ENCODE measurements at places on chromosomes 7 and 10.

DNA sequence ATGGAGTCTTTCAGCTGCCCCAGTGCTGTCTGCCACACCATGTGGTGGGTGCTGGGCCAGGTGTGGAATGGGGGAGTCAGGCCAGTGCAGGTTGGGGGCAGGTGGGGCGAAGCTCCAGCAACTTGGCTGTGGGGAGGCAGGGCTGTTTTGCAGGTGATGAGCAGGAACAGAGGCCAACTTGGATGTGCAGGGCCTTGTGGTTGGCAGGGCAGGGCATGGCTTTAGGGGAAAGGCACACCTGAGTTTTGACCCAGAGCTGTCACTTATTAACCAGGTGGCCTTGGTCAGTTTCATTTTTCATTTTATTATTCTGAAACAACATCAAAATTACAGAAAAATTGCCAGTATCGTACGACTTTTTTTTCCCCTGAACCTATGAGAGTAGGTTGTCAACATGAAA is 1.1 kb upstream of the SFTPA2 start:
- no peak for DNase-seq

GRCh38 chr7:14258441-14258840 is 269.0 kb upstream of the ETV1 start:
- no peak for DNase-seq

DNA sequence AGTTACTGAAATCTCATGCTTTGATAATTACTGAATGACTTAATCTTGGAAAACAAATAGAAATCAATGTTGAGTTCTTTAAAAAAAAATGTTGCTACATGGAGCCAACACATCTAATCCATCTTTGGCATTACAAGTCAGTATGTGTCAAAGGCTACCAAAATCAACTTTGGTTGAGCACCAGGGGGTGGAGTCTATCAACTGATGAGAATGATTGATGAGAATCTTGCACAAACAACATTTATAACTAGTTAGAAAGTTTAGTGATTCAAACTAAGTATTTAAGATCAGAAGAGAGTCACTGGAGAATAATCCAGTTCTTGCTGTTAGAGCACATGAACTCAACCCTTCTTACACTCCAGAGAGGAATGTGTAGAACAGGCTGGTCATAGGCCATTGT is 70.5 kb upstream of the LRRC17 start:
- DNase-seq, result no peak

GRCh38 chr10:123135415-123136141 is at the start of gene HMX3:
Gene HMX3 (plus strand): TSS chr10:123135970. CDS start chr10:123136051, 81 bp downstream.
- peak; percentile 78 for DNase-seq

DNA sequence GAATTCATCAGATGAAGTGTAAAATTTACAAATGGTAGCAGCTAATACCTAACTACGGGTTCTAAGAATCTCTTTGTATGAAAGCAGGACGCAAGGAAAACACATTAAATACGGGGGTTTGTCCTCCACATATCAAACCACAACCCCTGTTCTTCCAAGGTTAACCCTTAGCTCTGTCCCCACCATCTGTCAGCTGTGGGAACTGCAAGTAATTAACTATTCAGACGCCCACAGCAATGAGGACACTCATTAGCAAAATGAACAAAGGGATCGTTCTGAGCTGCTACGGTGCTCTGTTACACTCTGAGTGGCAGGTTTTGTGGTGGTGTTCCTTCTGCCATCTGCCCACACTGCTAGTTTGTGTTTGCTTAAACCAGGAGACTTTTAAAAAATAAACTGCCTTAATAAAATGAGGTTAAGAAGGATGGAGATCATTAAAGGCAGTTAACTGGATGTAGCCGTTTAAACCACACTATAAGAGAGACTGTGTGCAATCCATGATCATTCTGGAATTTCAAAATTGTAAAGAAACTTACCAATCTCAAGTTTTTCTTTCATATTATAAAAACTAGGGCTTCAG is 51.4 kb downstream of the C10orf67 start:
- no peak for DNase-seq

GRCh38 chr7:92375013-92375412 is 72.3 kb upstream of the GATAD1 start:
- no peak for DNase-seq

- peak; percentile 58 for DNase-seq
Observed at GRCh38 chr7:93890464-93891068, at the start of gene TFPI2. Gene TFPI2 (minus strand): TSS chr7:93890753. CDS start chr7:93890678, 75 bp downstream.

DNA sequence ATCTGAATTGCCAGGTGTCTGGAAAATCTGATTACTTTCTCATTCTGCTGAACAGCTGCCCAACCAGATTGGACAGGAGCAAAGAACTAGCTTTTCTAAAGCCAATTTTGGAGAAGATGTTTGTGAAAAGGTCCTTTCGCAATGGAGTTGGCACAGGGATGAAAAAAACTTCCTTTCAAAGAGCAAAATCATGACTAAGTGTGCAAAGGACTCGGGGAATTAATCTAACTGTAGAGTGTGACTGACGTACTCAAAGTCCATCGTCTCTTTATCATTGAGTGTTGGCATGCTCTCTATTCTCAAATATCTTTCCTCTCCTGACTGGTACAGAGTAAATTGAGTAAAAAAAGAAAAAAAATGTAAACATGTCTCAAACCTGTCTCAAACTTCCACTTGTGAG is 3.3 kb downstream of the NPS start:
- no peak for DNase-seq

DNA sequence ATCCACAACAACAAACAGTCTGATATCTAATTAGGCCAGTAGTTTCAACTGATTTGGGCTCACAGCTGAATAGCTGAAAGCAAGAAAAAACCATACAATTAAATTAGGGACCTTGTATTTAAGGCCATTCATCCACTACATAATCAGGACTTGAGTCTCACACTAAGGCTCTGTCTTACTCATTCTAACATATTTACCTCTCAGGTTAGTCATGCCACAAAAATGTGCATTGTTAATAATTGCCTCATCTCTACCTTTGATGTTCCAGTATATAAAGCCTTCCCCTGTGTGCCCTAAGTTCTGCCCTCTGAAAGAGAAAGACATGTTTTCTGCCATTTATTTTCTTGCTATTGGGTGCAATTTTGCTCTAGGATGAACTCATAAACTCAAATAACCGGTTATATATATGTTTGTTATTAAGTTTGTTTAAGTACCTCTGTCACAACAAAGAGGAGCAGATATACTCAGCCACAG is 5.3 kb upstream of the C1GALT1 start:
- DNase-seq, result no peak

- DNase-seq, result no peak
Observed at GRCh38 chr7:139875821-139876241, 46.8 kb downstream of the TBXAS1 start.

- DNase-seq, result no peak
Observed at GRCh38 chr7:31782411-31782991, 95.5 kb downstream of the PPP1R17 start.

GRCh38 chr7:78350391-78350790 is 551.8 kb downstream of the PHTF2 start:
- no peak for DNase-seq

- no peak for DNase-seq
Observed at GRCh38 chr10:52682766-52683165, 89.8 kb downstream of the MBL2 start.

- DNase-seq, result no peak
Observed at GRCh38 chr10:49448924-49449323, 53.0 kb upstream of the DRGX start.

GRCh38 chr10:126224967-126225671 is 163.2 kb downstream of the ADAM12 start:
- DNase-seq, result no peak

- no peak for DNase-seq
Observed at GRCh38 chr10:1308962-1309616, 252.9 kb downstream of the WDR37 start.

GRCh38 chr10:15841696-15842095 is 18.6 kb downstream of the MINDY3 start:
- DNase-seq, result no peak

DNA sequence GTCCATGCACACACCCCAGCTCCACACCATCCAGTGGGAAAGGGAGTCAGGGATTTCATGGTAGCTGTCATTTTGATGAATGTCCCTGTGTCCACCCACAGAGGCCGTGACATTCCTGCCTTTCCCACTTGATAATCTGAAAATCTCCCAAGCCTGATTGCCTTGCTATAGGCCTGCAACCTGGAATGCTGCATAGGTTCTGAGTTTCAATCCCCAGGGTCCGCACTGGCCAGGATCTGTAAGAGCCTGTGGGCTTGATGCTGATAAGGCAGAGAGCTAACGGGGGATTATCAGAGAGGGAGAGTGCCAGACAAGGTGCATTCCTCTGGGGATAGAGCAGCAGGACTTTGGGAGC is 57.5 kb downstream of the RBM20 start:
- DNase-seq, result no peak

GRCh38 chr10:46046261-46046660 is at the start of gene MSMB:
Gene MSMB (minus strand): TSS chr10:46046269. CDS start chr10:46046237, 32 bp downstream.
- DNase-seq, result no peak

DNA sequence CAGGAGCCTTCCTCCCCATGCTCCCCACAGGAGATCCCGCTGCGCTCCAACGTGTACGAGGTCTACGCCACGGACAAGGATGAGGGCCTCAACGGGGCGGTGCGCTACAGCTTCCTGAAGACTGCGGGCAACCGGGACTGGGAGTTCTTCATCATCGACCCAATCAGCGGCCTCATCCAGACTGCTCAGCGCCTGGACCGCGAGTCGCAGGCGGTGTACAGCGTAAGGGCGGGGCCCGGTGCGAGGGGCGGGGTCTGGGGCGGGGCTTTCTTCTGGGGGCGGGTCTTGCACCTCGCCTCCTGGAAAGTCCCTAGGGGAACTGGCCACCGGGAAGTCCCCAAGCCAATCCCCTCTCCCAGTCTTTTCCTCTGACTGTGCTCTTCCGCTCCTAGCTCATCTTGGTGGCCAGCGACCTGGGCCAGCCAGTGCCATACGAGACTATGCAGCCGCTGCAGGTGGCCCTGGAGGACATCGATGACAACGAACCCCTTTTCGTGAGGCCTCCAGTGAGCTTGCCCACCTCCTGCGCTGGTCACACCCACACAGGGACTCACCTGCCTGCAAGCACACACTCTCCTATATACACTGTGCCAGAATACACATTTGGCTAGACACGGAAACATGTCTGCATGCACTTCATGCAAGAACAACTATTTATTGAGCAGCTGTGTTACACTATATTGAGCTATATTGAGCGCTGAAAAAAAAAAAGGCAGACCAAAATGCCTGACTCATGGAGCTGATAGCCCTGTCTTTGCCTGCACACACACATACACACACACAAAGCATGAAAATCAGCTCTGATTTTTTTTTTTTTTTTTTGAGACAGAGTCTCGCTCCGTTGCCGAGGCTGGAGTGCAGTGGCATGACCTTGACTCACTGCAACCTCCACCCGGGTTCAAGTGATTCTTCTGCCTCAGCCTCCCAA is 32.7 kb upstream of the VSIR start:
- no peak for DNase-seq

GRCh38 chr10:124474514-124475070 is 13.0 kb downstream of the LHPP start:
- no peak for DNase-seq

DNA sequence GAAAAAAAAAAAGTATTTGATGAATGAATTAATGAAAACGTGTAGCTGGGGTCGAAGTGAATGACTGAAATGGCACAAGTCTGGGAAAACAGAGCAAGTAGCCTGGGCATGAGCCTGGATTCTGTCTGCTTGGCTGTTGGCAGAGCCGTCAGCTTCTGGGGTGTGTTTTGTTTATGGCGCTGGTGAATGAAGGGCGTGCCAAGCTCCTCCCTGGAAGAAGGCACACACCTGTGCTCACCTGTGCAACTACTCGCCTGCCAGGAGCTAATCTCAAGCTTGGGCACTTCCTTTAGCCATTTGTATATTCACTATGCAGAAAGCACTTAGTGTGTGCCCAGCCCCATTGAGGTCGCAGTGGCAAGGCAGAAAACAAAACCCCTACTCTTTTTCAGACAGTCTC is 74.1 kb downstream of the GTF2IRD1 start:
- DNase-seq, result no peak
